ENCODE measurements at places on chromosomes 12 and 14. TPM values are rescaled to one million over a fixed set of nuclear protein-coding genes. Genes with fewer than 3 reads are reported as not detected.

GRCh38 chr12:94551810-94552209, 92.1 kb upstream of the CEP83 start:
- peaks cover 11% of the 10 kb centered on the region for H3K36me3 ChIP-seq
- no peak overlapping the region for H3K27ac ChIP-seq
- DNase-seq, result no peak
- H3K4me3 ChIP-seq, result no peak overlapping the region
- H3K4me1 ChIP-seq, result no peaks in the 10 kb centered on the region

The FRS2 gene
- 15.1 TPM for total RNA-seq

GRCh38 chr14:60670989-60671388, 21.7 kb upstream of the SIX1 start:
- no peaks in the 10 kb centered on the region for H3K4me1 ChIP-seq
- no peaks in the 10 kb centered on the region for H3K36me3 ChIP-seq
- H3K27ac ChIP-seq, result no peak overlapping the region
- DNase-seq, result no peak

DNA sequence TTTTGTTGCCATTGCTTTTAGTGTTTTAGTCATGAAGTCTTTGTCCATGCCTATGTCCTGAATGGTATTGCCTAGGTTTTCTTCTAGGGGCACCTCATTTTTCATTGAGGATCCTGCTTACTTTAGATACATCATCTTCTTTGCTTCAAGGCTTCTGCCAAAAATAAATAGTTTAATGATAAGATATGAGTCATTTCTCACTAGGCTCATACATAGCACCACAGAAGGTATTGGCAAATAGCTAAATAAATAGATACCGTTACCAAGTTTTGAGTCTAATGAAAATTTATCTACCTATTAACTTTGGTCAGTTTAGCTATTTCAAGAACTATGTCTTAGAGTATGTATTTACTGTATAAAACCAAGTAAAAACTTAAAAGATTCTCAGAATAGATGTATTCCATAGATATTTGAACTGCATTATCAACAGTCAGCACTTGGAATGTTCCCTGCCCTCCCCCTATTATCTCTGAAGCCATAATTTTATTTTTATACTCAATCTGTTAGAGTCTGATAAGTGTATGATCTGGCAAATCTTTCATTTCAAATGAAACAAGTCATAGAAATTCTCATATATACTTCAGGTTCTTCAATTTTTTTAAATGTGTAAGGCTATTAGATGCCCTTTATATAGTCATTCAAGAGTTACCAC, 310.2 kb downstream of the CCDC91 start:
- H3K27me3 ChIP-seq, result no peaks in the 10 kb centered on the region
- H3K36me3 ChIP-seq, result peaks cover 9% of the 10 kb centered on the region
- no peak overlapping the region for H3K4me3 ChIP-seq
- no peak overlapping the region for H3K27ac ChIP-seq

The HOXC5 gene
- total RNA-seq, result not detected

GRCh38 chr12:67220065-67220464, 49.1 kb upstream of the CAND1 start:
- no peaks in the 10 kb centered on the region for H3K4me1 ChIP-seq
- DNase-seq, result no peak
- H3K27me3 ChIP-seq, result no peaks in the 10 kb centered on the region
- no peaks in the 10 kb centered on the region for H3K36me3 ChIP-seq

- peaks cover 3% of the 10 kb centered on the region for H3K36me3 ChIP-seq
- H3K4me1 ChIP-seq, result peaks cover 4% of the 10 kb centered on the region
- H3K4me3 ChIP-seq, result no peak overlapping the region
Measured at GRCh38 chr14:97198813-97199212, 401.6 kb downstream of the VRK1 start.

- no peak overlapping the region for H3K27ac ChIP-seq
- H3K27me3 ChIP-seq, result no peaks in the 10 kb centered on the region
- no peaks in the 10 kb centered on the region for H3K4me1 ChIP-seq
- H3K36me3 ChIP-seq, result no peaks in the 10 kb centered on the region
- H3K4me3 ChIP-seq, result no peak overlapping the region
- DNase-seq, result no peak
Measured at GRCh38 chr14:45650754-45651153, 397.8 kb upstream of the MIS18BP1 start.

The NXPH4 gene
- 1.1 TPM for total RNA-seq

The PELI2 gene
- total RNA-seq, result 5.5 TPM

DNA sequence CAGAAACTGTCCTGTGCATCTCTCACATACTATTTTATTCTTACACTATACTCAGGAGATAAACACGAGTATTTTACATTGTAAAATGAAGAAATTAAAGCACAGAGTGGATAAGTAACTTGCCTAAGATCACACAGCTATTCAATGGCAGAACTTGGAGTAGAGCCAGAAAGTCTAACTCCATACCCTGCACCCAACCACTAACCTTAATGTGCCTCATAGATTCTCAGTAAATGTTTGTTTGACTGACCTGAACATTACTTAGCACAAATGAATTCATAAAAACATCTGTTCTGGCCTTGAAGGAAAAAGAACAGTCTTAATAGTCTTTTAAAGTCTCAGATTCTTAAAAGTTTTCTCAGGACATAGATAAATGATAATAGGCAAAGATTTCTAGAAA, 83.5 kb upstream of the OVCH1 start:
- no peaks in the 10 kb centered on the region for H3K36me3 ChIP-seq
- H3K4me3 ChIP-seq, result no peak overlapping the region
- no peak overlapping the region for H3K27ac ChIP-seq
- DNase-seq, result no peak
- H3K4me1 ChIP-seq, result no peaks in the 10 kb centered on the region
- H3K27me3 ChIP-seq, result no peaks in the 10 kb centered on the region

DNA sequence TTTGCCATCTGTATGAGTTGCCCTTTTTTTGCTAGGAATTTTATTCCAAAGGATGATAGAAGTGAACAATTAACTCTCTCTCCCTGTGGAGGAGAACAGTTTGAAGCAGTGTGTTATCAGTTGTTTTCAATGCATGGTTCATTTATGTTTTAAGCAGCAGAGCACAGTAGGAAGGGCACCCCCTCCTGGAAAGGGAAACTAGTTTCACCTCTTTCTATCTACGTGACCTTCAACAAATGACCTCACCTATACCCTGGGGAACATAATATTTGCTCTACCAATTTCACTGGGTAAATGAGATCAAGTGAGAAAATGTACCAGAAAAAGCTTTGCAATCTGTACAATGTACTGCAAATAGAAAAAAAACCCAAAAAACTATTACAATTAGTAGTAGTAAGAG, 5.4 kb upstream of the DCP1B start:
- H3K4me1 ChIP-seq, result peaks cover 7% of the 10 kb centered on the region
- no peak overlapping the region for H3K4me3 ChIP-seq
- H3K27ac ChIP-seq, result no peak overlapping the region
- no peaks in the 10 kb centered on the region for H3K36me3 ChIP-seq
- DNase-seq, result no peak
- H3K27me3 ChIP-seq, result no peaks in the 10 kb centered on the region

GRCh38 chr12:104802208-104802607, 155.9 kb downstream of the SLC41A2 start:
- H3K27me3 ChIP-seq, result peaks cover 11% of the 10 kb centered on the region
- H3K4me1 ChIP-seq, result no peaks in the 10 kb centered on the region
- no peak overlapping the region for H3K27ac ChIP-seq

DNA sequence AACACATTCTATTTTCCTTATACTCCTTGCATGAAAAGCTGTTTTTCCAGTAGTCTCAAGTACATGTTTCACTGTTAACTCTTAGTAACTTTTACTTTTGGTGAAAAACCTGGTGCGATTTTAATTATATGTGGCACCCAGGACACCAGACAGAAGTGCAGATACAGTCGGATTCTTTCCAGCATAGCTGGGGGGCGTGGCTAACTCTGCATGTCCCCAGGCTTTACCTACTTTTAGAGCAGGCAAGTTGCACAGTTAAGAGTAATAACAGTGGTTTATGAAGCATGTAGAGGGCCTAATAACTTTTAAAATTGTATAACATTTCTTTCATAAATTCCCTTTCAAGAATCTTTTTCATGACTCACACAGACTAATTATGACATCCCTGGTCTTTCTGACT, 70.7 kb downstream of the HSD17B6 start:
- no peaks in the 10 kb centered on the region for H3K36me3 ChIP-seq
- H3K4me1 ChIP-seq, result peaks cover 19% of the 10 kb centered on the region
- DNase-seq, result no peak

DNA sequence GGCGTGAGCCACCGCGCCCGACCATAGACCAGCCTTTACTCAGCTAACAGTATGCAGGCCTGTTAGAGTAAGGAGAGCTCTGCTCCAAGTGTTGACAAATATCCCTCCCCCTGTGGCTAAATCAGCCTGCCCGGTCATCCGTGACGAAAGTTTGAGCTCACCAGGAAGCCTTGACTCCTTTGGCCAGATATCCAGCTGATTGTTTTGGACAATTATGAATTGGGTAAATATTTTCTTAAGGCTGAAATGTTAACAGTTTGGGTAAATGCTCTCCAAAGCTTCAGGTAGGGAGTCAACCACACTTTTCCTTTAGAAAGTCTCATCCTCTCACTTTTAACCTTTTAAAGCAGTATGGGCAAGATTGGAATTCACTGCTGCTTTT, 157.9 kb downstream of the PAWR start:
- no peak for DNase-seq
- no peaks in the 10 kb centered on the region for H3K36me3 ChIP-seq
- H3K27ac ChIP-seq, result no peak overlapping the region
- H3K4me3 ChIP-seq, result no peak overlapping the region

- H3K27me3 ChIP-seq, result peaks cover 2% of the 10 kb centered on the region
- no peak overlapping the region for H3K27ac ChIP-seq
- H3K4me3 ChIP-seq, result no peak overlapping the region
- H3K4me1 ChIP-seq, result peaks cover 7% of the 10 kb centered on the region
- H3K36me3 ChIP-seq, result no peaks in the 10 kb centered on the region
Measured at GRCh38 chr14:54762296-54762695, 140.3 kb downstream of the GCH1 start.

The SIRT4 gene
- 1.6 TPM for total RNA-seq

DNA sequence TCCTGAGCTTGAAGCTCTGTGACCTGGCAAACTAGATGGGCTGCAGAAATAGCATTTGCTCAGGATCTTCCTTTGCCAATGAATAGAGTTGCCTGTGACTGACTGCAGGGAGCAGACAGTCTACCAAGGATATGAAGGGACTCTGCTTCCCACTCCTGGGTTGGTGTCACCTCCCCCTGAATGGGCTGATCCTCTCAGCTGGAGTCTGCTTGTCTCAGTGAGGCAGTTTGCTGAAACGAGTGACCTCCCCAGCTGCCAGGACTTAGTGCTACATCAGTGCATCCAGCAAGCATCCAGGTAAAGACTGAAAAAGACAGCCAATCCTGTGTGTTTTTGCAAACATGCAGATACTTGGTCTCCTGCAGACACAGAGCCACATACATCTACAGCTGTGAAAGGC, 28.5 kb downstream of the PAH start:
- no peak overlapping the region for H3K4me3 ChIP-seq
- H3K36me3 ChIP-seq, result no peaks in the 10 kb centered on the region
- H3K27me3 ChIP-seq, result no peaks in the 10 kb centered on the region
- no peak overlapping the region for H3K27ac ChIP-seq

The DNAJC22 gene
- not detected for total RNA-seq

DNA sequence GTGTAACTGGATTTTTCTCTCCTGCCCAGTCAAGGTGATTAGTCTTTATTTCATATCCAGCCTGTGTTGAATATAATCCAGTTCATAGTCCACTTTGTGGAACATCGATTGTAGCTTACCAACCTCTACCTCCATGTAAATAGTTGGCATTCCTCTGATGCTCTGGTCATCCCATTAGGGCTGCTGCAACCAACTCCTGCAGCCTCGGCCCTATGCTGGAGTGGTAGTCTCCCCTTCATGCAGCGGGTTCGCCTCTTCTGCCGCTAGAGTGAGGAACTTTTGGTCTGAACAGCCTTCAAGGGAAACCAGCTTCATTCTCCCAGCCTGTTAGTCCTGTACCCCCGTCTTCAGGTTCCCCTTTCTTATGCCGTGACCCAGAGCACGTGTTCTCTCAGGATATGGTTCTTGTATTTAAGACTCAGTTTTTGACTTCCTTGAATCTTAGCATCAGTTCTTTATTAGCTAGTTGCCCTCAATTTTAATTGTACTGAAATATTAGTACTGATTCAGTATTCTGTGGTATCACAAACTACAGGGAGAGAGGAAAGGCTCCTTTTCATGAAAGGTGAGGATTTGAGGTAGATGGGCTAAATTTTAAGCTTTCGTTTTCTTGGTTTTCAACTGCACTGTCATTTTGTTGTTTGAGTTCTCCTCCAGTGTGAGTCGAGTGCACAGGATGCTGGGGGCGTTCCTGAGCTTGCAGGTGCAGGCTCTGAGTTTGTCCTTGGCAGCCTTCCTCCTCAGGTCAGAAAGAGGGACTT, 33.2 kb downstream of the ZNF664 start:
- peaks cover 12% of the 10 kb centered on the region for H3K36me3 ChIP-seq
- H3K27me3 ChIP-seq, result no peaks in the 10 kb centered on the region
- DNase-seq, result peak; percentile 24
- H3K4me3 ChIP-seq, result no peak overlapping the region
- H3K4me1 ChIP-seq, result peaks cover 28% of the 10 kb centered on the region

DNA sequence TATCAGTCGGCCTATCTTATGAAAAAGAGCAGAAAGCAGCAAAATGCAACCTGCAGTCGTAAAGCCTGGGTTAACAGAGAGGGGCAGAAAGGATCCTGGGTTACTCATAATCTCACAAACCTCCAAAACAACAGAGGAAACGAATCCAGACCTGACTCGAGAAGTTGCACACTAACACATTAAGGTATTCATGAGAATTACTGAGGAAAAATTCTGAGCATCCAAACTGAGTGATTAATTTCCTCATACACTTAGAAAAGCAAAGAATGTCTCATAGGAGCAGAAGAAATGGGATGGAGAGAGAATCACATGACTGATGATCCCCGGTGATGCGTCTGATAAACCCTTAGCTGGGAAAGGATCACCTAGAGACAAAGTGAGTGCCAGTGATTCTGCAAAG, 272.5 kb downstream of the TMEM132D start:
- no peak for DNase-seq
- no peaks in the 10 kb centered on the region for H3K4me1 ChIP-seq
- H3K36me3 ChIP-seq, result no peaks in the 10 kb centered on the region
- H3K27ac ChIP-seq, result no peak overlapping the region

The FGF23 gene
- total RNA-seq, result not detected

The SLC17A8 gene
- total RNA-seq, result not detected

The ZDHHC22 gene
- not detected for total RNA-seq

The MUCL1 gene
- total RNA-seq, result not detected
